SJSA1 (cell line): ENCODE measurements at places on chromosomes 13 and 19.

DNA sequence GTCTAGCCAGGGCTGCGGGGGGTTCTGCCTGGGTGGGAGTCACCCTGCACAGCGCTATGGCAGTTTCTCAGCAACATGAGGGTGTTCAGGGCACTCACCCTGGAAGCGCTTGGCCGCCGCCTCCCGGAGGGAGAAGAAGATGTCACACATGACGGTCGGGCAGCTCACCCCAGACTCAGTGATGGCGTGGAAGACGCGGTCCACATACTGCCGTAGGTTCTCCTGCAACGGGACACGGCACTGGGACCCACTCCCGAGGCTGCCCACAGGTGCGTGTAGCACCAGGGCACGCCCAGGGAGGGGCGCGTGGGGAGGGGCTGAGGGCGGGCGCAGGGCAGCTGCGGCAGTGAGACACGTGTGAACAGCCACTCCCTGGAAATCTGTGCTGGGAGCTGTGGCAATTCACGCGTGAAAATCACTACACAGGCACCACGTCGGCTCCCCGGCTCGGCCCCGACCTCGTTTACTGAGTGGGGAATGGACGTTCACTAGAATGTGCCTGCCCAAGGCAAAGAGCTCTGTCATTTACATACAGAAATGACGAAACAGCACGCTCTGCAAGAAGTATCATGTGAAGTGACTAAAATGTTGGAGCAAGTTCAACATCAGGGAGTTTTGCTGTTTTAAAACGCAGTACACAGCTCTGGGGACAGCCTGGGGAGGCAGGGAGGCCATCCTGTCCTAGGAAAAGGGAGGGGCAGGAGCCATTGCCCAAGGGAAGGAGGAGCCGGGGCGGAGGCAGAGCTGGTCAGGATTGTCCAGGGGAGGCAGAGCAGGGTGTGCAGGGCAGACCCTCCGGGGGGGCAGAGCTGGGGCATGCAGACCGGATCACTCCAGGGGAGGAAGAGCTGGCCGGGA is 41.5 kb upstream of the C13orf46 start:
- no peaks in the 10 kb centered on the region for H3K27me3 ChIP-seq
- H3K4me1 ChIP-seq: no peaks in the 10 kb centered on the region
- no peak overlapping the region for H3K4me3 ChIP-seq
- DNase-seq: no peak
- no peak overlapping the region for H3K27ac ChIP-seq
- peaks cover 49% of the 10 kb centered on the region for H3K36me3 ChIP-seq

DNA sequence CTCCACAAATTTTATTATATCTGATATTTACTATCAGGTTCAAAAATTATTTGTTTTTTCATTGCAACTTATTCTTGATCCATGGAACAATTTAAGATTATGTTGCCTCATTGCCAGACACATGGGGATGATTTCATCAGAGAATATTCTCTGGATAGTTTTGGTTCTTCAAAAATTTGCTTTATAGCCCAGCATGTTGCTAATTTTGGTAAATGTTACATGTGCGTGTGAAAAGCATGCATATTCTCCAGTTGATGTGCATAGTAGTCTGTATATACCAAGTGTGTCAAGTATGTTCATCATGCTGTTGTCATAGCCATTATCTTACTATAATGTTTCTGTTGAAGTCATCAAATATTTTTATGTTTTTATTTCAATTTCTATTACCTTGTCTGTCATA is 122.3 kb downstream of the RFC3 start:
- no peaks in the 10 kb centered on the region for H3K27me3 ChIP-seq
- H3K27ac ChIP-seq: no peak overlapping the region
- no peaks in the 10 kb centered on the region for H3K36me3 ChIP-seq

DNA sequence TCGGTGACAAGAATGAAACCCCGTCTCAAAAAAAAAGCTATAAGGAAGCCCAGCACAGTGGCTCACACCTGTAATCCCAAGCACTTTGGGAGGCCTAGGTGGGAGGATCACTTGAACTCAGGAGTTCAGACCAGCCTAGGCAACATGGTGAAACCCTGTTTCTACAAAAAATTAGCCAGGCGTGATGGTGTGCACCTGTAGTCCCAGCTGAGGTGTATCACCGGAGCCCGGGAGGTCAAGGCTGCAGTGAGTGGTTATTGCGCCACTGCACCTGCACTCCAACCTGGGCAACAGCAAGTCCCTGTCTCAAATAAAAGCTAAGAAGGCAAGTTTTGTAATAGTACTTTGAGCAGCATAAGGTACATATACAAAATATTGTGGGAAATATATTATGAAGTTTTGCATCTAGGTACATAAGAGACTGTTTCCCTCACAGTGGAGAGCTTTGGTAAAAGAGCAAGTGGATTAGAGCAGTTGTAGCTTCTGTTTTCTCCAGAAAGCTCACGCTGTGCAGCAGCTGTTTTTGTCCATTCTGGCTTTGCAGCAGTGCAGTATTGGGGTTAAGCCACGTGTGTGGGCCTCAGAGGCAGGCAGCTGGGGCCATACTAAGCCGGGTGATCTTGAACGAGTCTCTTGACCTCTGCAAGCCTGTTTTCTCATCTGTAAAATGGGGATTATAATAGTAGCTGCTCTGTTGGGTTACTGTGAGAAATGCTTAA is 35.4 kb downstream of the ARHGAP35 start:
- peaks cover 20% of the 10 kb centered on the region for H3K4me1 ChIP-seq
- no peak for DNase-seq
- peaks cover 8% of the 10 kb centered on the region; the same call in 1 of the 2 replicates for H3K36me3 ChIP-seq
- H3K27me3 ChIP-seq: no peaks in the 10 kb centered on the region

- H3K36me3 ChIP-seq: no peaks in the 10 kb centered on the region
- H3K27ac ChIP-seq: no peak overlapping the region
- no peak overlapping the region for H3K4me3 ChIP-seq
- DNase-seq: no peak
Observed at GRCh38 chr13:39254601-39255000, 216.3 kb downstream of the NHLRC3 start.

GRCh38 chr13:108980237-108980636 is 350.8 kb downstream of the MYO16 start:
- DNase-seq: no peak
- peaks cover 10% of the 10 kb centered on the region for H3K27me3 ChIP-seq
- H3K4me3 ChIP-seq: no peak overlapping the region

GRCh38 chr13:23790577-23791170 is 98.5 kb downstream of the MIPEP start:
- no peak overlapping the region for H3K4me3 ChIP-seq
- H3K27me3 ChIP-seq: no peaks in the 10 kb centered on the region
- peaks cover 20% of the 10 kb centered on the region for H3K4me1 ChIP-seq

DNA sequence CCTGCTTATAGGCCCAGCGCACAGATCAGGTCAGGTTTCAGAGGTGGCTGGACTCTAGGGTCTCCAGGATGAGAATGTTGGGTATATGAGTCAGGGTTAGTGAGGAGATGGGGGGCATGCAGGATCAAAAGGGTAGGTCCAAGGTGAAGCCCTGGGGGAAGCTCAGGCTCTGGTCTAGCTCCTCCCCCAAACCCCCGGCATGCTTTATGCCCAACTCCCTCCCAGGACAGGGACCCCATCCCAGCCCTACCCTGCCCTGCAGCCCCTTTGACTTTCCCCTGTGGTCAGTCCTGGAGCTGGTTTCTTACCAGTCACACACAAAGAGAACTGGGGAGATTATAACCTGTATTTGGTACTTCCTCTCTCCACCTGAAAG is 9.8 kb upstream of the CEACAM18 start:
- no peaks in the 10 kb centered on the region for H3K36me3 ChIP-seq
- no peaks in the 10 kb centered on the region; the same call in none of the 2 replicates for H3K27me3 ChIP-seq
- H3K4me1 ChIP-seq: no peaks in the 10 kb centered on the region
- no peak overlapping the region for H3K4me3 ChIP-seq
- no peak for DNase-seq

GRCh38 chr19:4744451-4745174 is 21.0 kb upstream of the DPP9 start:
- DNase-seq: no peak
- no peaks in the 10 kb centered on the region for H3K4me1 ChIP-seq
- no peaks in the 10 kb centered on the region for H3K36me3 ChIP-seq
- H3K27ac ChIP-seq: no peak overlapping the region
- H3K4me3 ChIP-seq: no peak overlapping the region

DNA sequence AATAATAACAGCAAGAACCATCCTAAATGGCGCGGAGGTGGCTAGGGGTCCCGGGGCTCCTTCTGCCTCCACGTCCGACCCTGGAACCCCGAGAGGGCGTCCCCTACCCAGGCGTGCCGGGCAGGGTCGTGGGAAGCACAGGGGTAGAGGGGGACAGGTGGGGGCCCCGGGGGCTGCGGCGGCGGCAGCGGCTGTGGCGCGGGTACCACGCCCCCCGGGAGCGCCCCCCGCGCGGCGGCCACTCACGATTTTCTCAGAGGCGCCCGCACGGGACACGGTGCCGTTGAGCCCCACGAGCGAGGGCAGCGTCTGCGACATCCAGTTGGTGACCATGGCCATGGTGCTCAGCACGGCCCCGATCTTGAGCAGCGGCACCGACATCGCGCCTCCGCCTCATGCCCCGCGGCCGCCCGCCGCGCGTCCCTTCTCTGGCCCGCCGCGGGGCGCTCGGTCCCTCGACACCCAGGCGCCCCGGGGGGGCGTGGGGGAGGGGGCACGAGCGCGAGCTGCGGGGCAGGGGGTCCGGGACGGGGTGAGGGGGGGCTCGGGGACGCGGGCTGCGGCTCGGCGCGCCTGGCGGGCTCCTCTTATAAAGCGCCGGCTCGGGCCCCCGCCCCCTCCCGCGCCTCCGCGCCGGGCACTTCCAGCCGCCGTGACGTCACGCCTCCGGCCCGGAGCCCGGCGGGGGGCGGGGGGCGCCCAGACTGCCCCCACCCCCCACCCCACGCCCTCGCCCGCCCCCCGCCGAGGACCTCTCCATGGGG is 22.9 kb downstream of the OLFM2 start:
- no peak overlapping the region for H3K27ac ChIP-seq
- no peaks in the 10 kb centered on the region for H3K36me3 ChIP-seq
- peaks cover 20% of the 10 kb centered on the region for H3K27me3 ChIP-seq

DNA sequence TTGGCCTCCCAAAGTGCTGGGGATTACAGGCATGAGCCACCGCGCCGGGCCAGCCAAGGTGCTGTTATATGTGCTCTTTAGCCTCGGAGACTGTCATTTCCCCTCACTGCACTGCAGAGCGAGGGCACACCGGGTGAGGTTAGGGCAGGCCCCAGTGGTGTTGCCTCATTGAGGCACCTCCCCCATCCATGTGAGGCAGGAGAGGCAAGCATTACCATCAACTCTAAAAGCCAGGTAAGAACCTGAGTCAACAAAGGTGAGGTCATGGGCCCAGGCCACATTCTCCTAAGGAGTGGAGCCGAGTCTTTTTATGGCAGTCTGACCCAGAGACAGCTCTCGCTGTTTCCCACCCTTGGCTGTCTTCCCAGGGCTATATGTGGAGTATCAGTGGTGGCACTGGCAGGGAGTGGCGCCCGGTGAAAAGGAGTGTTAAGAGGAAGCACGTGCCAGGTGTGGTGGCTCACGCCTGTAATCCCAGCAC is 10.9 kb downstream of the B3GNT8 start:
- peaks cover 30% of the 10 kb centered on the region for H3K36me3 ChIP-seq
- no peaks in the 10 kb centered on the region for H3K27me3 ChIP-seq
- no peak overlapping the region for H3K27ac ChIP-seq
- DNase-seq: no peak
- no peaks in the 10 kb centered on the region for H3K4me1 ChIP-seq

DNA sequence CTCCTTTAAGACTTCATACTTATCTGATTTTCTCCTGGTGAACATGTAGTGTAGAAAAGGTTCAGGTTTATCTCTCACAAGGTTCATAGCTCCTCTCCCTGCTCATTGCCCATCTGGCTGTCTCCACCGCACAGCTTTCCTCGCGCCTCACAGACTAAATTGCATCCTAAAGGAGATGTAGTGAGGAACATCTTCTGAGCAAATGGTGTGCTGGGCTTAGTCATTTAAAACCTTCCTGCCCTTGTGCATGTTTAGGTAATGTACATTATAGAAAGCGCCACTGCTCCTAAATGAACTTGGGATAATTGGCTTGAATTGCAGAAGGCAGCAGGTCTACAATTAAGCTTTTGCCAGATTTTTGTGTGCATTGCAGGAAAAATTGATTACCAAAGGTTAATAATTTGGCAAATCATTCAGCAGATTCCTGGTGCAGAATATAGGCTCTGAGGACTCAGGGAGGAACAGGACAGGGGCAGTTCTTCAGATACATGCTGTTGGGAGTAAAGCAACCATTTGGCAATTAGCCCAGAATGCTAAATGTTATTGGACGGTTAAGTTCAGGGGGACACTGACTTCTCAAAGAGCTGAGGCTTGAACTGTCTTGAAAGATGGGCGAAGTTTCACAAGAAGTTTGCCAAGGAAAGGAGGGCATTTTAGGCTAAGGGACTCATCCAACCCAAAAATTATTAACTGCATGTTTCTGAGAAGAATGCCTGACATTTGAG is 108.4 kb upstream of the CLDN10 start:
- peaks cover 4% of the 10 kb centered on the region; the same call in 1 of the 2 replicates for H3K27me3 ChIP-seq
- no peak overlapping the region for H3K4me3 ChIP-seq
- no peak for DNase-seq

GRCh38 chr13:65926750-65927171 is 1303.4 kb downstream of the PCDH9 start:
- no peak overlapping the region for H3K27ac ChIP-seq
- no peaks in the 10 kb centered on the region for H3K36me3 ChIP-seq
- H3K4me1 ChIP-seq: no peaks in the 10 kb centered on the region; the same call in none of the 2 replicates
- no peak overlapping the region for H3K4me3 ChIP-seq
- no peak for DNase-seq
- H3K27me3 ChIP-seq: no peaks in the 10 kb centered on the region

- H3K27ac ChIP-seq: no peak overlapping the region
- no peak overlapping the region for H3K4me3 ChIP-seq
- no peaks in the 10 kb centered on the region for H3K36me3 ChIP-seq
- H3K4me1 ChIP-seq: peaks cover 41% of the 10 kb centered on the region
Observed at GRCh38 chr13:30111810-30112209, 195.5 kb downstream of the KATNAL1 start.

GRCh38 chr13:107373551-107373950 is 805.6 kb upstream of the ARGLU1 start:
- peak; percentile 79 for DNase-seq

GRCh38 chr19:4360641-4361151 is 17.3 kb downstream of the MPND start:
- no peak overlapping the region for H3K4me3 ChIP-seq
- no peaks in the 10 kb centered on the region for H3K4me1 ChIP-seq
- no peak for DNase-seq
- H3K27ac ChIP-seq: no peak overlapping the region
- H3K36me3 ChIP-seq: peaks cover 90% of the 10 kb centered on the region

DNA sequence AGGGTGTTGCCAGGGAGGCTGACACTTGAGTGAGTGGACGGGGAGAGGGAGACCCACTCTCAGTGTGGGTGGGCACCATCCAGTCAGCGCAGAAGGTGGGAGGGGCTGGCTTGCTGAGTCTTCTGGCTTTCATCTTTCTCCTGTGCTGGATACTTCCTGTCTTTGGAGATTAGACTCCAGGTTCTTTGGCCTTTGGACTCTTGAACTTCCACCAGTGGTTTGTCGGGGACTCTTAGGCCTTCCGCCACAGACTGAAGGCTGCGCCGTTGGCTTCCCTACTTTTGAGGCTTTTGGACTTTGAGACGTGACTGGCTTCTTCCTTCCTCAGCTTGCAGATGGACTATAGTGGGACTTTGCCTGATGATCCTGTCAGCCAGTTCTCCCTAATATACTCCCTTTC is 4.3 kb upstream of the LENG8 start:
- 0 out of 2 replicates have a peak, but pooled peaks cover 4% of the 10 kb centered on the region for H3K4me1 ChIP-seq
- DNase-seq: no peak
- H3K4me3 ChIP-seq: no peak overlapping the region
- no peaks in the 10 kb centered on the region for H3K27me3 ChIP-seq
- H3K27ac ChIP-seq: no peak overlapping the region

GRCh38 chr13:94764576-94765321 is 52.4 kb upstream of the SOX21 start:
- no peaks in the 10 kb centered on the region for H3K27me3 ChIP-seq
- H3K27ac ChIP-seq: no peak overlapping the region
- H3K36me3 ChIP-seq: no peaks in the 10 kb centered on the region
- no peaks in the 10 kb centered on the region for H3K4me1 ChIP-seq
- no peak overlapping the region for H3K4me3 ChIP-seq
